ENCODE measurements at places on chromosomes 1 and 21.

GRCh38 chr1:12142141-12142823 lies 24.5 kb upstream of the TNFRSF1B start:
- no peak for DNase-seq

DNA sequence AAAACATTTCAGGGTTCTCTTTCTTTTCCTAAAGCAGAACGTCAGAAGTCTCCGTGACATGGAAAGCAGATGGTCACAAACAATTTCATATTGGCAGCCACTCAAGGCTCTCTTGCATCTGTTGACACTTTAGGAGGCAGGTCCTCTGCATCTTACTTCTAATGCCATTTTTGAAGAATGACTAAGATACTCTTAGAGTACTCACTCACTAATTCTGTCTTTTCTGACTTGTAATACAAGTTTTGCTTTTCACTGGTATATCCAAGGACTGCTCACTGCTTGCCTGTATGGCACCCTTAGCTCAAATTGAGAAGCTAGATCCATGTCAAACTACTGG lies 68.3 kb downstream of the PRRX1 start:
- no peak for DNase-seq

GRCh38 chr1:226335661-226336060 lies 26.7 kb upstream of the LIN9 start:
- DNase-seq, result no peak

DNA sequence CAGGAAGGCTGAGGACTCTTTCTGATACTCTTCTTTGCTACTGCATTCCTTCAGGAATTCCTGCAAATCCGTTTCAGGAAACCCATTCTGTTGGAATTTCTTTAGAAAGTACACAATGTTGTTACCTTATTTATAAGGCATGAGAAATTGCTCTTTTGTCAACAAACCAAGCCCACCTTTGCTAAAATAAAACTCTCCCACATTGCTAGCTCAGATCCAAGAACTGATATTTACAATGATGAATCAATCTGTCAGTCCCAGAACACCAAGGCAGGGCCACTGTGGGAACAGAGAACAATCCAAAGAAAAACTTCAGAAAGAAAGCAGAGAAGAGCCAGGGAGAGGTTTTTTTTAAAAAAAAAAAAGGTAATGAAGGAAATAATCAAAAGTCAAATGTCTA lies 36.6 kb upstream of the LPAR3 start:
- no peak for DNase-seq

Data from T-helper 17 cell (primary cell).